ENCODE measurements at places on chromosomes 4 and X.

DNA sequence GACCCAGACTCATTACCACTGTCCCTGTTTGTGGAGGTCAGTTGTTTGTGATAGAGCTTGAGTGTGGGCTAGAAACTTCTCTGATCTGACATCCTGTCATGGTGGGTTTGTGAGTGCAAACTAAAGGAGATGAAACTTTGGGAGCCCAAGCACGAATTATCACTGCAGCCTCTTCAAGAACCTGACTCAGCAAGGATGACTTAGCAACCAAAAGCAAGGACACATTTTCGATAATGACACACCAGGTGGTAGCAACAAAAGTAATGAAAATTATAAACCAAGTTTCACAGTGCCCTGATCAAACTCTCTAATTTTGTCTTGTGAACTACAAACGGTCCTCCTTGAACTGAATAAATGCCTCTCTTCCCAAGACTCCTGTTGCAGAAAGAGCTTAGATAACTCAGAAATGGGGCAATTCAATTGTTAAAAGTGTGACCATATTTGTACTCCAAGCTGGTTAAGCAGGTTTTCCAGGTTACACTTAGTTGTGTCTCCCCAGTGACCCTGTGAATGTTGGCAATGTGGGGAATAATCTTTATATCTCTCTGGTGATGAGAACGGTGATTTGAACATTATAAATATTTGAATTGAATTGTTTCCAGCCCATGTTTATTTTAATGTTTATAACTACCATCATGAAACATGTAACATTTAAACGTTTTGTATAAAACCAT lies 52.6 kb upstream of the ATP8A1 start:
- no peak for DNase-seq

DNA sequence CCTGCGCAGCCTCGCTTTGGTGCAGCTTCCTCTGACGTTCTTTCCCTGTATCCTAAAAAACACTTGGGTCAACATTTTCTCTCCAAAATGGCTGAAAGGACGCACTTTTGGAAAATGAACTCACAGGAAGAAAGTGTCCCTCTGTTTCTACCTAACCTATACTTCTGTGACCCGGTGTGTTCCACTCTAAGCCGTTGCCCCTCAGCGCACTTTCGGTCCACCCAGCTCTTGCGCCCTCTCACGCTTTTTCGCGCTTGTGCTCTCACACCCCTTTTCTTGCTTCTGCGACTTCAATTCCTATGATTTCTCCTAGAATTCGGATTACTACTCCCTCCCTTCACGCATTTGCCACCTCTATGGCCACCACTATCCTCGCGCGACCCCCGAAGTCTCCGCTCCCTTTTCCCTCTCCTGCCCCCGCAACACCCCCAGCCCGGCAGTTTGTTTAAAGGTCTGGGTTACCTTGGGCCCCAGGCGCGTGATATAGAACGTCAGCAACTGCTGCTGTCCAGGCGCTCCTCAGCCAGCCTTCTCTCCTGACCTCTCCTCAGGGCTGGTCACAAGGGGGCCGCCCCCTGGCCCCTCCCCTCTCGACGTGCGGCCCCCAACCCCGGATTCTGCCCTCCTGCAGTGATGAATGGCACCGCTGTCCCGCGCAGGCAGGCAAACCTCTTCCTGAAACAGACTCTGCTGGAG lies at the start of gene USP51:
USP51 (minus strand) TSS at position 535 of the 696 bp plus-strand sequence. CDS start 909 bp downstream, outside the sequence.
- no peak for DNase-seq

DNA sequence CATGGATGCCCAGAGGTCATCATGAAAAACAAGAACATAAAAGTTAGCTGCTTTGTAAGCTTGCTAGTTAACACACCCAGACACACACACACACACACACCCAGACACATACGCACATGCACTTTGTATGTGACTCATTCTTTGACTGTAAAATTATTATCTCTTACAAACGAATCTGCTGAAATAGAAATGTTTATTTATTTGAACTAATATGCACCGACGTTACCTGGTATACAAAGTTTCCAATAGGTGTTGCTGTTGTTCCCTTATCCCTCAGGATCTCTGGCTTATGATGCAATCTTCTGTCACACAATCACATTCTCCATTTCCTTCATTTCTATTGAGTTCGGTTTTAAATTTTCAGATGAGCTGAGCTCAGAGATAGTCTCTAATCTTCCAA lies 209.3 kb downstream of the PTTG2 start:
- DNase-seq: no peak

GRCh38 chr4:39524161-39524957 lies 2.9 kb downstream of the UGDH start:
- DNase-seq: no peak

GRCh38 chr4:153151535-153152455 lies 52.4 kb upstream of the TRIM2 start:
- no peak for DNase-seq

- DNase-seq: no peak
Measured at GRCh38 chr4:187433141-187433540, 562.4 kb upstream of the ZFP42 start.

GRCh38 chr4:88526221-88526815 lies 2.7 kb upstream of the PYURF start:
- no peak for DNase-seq

DNA sequence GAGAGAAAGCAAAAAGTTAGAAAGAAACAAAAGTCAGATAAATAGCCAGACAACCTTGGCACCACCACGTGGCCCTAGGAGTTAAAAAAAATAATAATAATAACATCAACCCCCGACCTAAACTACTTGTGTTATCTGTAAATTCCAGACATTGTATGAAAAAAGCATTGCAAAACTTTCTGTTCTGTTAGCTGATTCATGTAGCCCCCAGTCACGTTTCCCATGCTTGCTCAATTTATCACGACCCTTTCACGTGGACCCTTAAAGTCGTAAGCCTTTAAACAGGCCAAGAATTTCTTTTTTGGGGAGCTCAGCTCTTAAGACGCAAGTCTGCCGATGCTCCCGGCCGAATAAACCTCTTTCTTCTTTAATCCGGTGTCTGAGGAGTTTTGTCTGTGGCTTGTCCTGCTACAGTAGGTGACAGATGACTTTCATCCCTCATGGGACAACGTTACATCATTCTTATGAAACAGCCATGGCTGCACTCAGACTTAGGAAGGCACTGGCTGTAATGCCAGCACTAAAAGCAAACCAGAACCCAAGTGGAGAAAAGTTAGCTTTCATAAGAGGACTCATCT lies 520 bp downstream of the ACOX3 start:
- DNase-seq: no peak

DNA sequence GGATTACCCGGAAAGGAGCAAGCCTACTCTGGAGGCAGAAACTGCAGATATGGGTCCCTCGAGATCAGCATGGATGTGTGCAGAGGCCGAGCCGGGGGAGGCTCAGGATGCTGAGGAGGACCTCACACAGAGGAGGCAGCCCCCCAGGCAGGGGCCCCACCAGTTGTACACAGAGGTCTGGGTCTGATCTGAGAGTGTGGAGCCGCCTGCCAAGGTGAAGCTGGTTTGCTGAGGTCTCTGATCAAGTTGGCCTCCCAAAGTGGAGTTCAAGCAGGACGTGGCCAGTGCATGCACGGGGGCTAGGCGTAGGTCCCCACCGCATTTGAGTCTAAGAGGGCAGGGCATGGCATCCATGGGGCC lies 35.0 kb downstream of the ACOX3 start:
- DNase-seq: no peak

DNA sequence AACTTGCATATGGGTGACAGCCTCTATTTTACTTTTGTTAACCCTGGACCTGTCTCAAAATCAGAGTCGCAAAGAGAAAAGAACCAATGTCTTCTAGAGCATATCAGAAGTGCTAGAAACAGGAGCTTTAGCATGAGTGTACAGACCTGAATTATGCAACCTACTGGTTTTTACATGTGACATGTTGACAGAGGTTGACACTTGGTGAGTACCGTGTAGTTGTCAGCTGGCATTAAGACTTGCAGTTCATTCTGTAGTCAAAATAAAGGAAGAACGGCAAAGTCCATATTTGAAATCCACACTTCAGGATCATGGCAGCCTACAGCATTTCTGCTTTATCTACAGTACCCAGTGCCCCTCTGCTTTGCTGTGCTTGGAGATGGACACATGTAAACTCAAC lies 291.9 kb upstream of the TENM3 start:
- no peak for DNase-seq

DNA sequence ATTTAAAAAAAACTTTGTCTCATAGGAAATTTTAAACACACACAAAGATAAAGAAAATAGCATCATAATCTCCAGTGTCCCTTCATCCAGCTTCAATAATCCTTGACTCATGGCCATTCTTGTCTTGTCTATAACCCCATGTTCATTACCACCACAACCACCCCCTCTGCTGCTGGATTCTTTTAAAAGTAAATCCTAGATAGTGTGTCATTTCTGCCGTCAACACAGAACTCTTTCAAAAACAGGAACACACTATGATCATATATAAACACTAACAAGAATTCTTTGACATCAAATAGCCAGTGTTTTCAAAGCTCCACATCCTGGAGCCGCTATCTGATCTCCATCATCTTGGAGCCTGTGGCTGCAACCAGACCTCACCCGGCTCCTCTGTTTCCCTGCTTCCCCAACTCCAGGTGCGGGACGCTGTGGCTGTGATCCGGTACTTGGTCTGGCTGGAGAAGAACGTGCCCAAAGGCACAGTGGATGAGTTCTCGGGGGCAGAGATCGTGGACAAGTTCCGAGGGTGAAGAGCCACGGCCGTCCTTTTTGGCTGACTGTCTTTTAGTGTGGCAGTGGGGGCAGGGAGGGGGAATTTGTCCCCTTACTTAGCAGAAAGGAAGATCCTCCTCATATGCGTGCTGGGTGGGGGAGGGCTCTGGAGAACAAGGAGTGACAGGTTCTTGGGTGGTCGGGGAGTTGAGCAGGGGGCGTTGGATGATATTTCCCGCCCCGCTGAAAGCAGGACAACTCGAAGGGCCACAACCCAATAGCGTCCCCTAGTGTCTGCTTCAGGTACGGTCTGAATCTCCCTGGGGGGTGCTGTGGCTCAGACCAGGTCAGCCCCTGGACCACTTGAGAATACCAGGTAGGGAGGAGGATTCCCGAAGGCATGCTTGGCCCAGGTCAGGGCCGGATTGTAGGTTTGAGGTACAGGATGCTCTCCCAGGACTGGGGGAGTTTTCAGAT lies 15.6 kb downstream of the XPNPEP2 start:
- no peak for DNase-seq

DNA sequence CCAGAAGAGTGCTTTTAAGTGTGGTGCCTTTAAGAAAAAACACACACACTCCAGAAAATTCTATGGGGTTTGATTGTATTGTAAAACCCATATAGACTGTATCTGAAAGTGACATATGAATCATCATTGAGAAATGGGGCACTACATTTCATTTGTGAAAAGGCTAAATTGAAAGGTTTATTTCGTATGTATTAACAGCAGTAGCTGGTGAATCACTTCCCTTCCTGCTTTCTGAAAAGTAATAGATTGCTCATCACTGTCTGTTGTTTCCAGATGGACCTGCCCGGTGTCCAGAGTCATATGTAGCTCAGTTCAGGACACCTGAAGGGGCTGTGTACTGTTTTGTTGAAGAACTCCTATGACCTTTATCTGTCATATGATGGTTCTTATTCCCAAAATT lies 28.1 kb upstream of the HPRT1 start:
- no peak for DNase-seq

DNA sequence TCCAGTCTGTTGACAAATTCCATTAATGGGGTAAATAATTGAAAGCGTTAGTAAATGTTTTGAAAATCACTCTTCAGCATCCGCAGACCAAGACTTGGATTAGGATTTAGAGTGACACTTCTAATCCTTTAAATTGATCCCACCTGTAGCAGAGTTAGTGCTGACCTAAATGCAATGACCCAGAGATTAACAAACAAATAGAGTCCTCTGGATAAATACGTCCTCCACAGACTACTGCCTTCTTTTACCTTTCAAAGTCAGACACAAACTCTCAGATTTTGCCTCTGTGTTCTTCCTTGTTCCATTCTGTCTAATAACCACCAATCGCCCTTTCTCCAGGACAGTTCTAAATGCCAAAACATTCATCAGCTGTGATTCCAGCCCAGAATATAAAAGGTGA lies at the start of gene GUCY2F:
GUCY2F (minus strand) TSS at position 101 of the 400 bp plus-strand sequence. CDS start 6,150 bp downstream, outside the sequence.
- DNase-seq: no peak

DNA sequence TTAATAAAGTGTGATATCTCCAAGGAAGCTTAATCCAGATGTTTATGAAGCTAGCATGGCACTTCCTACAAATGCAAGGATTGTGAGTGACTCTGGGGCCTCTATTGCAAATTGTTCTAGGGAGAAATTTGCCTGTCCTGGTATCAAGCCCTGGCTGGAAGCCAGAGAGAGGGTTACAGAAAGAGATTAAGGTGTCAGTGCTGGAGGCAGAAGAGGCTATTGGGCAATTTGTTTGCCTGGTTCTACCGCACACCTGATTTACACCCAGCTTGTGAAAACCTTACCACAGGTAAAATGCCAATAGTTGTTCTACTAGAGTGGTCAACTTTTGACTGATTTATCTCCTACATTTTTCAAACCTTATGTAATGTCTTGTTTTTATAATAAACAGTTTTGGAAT lies 186.7 kb upstream of the FAT1 start:
- no peak for DNase-seq

GRCh38 chr4:156575430-156576073 lies 396.0 kb downstream of the PDGFC start:
- DNase-seq: no peak

- no peak for DNase-seq
Measured at GRCh38 chrX:101370888-101371504, 15.0 kb downstream of the BTK start.

Measured in activated T-cell treated with anti-CD3 and anti-CD28 coated beads for 24 hours (primary cell).